Stimulated activated CD8-positive, alpha-beta memory T cell treated with anti-CD3 and anti-CD28 coated beads, Interleukin-4, amount 100 ng/mL, for 24 hours (primary cell): ENCODE measurements at places on chromosomes 16 and 17.

GRCh38 chr17:41190328-41190727 is 641 bp downstream of the KRTAP9-1 start:
- no peak for DNase-seq

DNA sequence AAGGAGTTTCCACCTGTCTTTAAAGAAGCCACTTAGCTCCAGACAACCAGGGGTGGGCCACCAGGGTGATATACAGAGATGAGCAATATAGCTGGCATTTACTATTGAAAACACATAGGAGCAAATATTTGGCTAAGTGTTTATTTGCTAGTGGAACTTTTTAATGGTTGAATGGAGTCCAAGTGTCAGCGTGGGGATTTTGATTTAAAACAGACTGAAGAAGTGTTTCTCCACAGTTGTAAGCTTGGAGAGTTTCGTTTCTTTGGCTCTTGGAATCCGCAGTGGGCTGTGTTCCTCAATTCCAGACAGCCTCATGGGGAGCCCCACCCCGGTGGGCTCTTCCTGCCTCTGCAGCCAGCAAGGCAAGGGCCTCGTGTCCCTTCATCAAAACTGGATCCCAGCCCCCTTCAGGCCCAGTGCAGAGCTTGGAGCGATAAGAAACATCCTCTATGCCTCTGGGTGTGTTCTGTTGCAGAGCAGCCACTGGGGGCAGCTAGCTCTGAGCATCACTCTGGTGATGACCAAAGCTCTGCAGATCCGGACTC is 36.1 kb downstream of the NOG start:
- DNase-seq = no peak

GRCh38 chr16:119295-119694 is 19.2 kb downstream of the NPRL3 start:
- DNase-seq = no peak

- DNase-seq = peak; percentile 1
These were observed 94.5 kb downstream of the PCTP start for GRCh38 chr17:55845385-55845784.

GRCh38 chr17:77304746-77305473 is 164.1 kb downstream of the SEC14L1 start:
- DNase-seq = no peak

GRCh38 chr17:82238472-82239201 is 9.8 kb downstream of the SLC16A3 start:
- peak; percentile 46 for DNase-seq

GRCh38 chr17:79043191-79043930 is 19.4 kb downstream of the C1QTNF1 start:
- no peak for DNase-seq

GRCh38 chr17:44312396-44313104 is 4.1 kb downstream of the RUNDC3A start:
- DNase-seq = no peak

DNA sequence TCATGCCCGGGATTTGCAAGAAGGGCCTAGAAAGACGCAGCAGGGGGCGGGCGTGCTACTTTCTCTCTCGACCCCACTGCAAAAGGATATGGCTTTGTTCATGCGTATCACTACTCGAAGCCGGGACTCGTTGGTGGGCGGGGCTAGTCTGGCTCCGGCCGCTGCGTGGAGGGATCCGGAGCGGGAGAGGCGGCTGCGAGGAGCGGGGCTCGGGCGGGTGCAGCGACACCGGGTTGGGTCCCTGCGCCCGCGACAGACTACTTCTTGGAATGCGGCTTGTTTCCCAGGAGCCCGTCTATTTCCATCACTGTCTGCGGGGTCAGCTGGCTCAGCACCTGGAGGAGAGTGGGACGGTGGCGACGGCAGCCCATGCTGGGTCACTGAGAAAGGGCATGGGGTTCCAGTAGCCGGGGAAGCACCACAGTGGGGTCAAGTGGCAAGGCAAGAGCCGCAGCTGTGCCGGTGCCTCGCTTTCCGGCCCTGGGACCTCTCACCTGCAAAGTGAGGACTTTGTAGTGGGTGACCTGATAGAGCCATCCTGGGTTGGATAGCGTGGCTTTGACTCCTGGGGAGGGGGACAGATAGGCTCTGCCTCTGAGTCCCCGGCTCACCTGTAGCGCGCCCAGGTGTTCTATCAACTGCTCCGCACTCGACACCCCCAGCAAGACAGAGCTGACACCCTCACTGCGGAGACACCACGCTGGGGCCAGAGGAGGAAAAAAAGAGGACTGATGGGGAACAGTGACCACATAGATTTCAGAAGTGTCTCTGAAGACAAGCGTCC is 6.6 kb downstream of the KCNAB3 start:
- DNase-seq = peak; percentile 71

- peak; percentile 34 for DNase-seq
These were observed 2.2 kb upstream of the CHD3 start for GRCh38 chr17:7886227-7887037.

DNA sequence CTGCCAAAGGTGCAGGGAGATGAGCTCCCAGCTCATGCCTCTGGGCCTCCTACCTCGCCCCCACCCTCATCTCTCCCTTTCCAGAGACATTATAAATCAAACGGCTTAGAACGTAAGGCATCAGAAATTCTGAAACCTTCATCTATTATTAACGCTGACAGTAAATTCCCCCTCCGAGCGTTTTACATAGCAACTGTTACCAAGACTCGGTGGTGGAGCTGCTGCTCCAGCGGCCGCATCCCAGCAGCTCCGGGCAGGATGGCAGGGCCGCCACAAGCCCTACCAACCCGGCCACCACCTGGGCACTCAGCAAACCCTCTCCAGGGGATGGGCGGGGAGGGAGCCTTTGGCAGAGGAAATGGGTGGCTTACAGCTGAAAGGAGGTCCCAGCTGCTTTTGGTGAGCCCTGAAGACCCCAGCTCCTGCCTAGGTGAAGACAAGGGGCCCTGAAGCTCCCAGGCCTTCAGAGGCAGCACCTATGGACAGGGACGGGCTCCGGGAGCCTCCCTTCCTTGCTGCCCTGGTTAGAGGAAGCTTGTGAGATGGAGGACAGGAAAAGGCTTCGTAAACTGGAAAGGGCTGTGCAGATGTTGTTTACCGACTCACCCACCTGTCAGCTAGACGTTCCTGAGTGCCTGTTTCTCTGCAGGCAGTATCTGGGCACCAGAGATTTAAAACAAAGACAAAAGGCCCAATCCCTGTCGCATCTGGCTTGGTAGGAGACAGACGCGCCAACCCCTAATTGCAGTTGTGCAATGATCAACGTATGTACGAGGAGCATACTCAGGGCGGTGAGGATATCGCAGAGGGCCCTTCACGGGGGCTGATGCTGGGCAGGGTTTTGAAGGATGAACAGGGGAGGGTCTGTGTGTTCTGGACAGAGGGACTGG is 76.9 kb downstream of the RAI1 start:
- no peak for DNase-seq

DNA sequence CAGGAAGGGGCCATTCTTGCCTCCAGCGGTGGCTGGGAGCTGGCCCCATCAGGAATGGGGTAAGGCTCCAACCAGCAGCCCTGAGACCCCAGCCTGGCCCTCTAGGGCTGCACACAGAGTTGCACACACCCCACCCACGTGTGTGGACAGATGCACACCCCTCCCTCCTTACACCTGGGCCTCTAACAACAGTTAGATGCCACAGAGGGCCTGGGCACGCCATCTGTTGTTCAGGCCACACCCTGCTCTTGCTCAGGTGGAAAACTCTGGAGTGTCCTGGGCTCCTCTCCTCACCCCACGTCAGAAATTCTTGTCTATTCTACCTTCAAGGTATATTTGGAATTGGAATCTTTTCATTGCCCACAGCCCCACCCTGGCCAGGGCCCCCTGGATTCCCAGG is 13.3 kb upstream of the RAI1 start:
- DNase-seq = no peak

GRCh38 chr17:79619636-79620206 is 8.9 kb upstream of the RBFOX3 start:
- no peak for DNase-seq

DNA sequence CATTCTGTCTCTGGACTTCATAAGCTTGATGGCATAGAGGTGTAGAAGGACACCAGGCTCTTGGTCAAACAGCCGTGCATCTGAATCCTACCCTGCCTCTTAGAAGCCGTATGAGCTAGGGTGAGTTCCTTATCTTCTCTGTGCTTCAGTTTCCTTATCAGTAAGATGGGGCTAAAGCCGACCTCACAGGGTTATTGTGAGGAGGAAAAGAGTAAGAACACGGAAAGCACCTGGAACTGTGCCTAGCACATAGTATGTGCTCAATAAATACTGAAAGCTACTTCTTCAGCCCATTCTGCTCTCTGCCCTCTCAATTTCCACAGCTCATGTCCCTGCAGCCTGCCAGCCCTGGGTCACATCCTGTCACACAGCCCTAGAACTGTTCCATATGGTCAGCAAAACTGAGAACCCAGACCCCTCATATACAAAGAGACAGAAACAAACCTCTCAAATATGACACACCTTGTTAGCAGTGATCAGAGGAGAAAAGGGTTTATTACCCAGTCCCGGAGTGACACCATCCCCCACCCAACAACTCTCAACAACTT is 17.0 kb upstream of the UBTF start:
- DNase-seq = no peak

GRCh38 chr16:683396-684070 is 601 bp downstream of the JMJD8 start:
- DNase-seq = no peak

GRCh38 chr17:64020056-64020766 is at the start of gene ICAM2:
ICAM2 (minus strand) TSS chr17:64020633; CDS start chr17:64006691, 13,942 bp downstream.
- DNase-seq = peak; percentile 80

- DNase-seq = no peak
These were observed 2.4 kb downstream of the VEZF1 start for GRCh38 chr17:57985675-57985974.

- no peak for DNase-seq
These were observed 259.6 kb downstream of the ZFHX3 start for GRCh38 chr16:72788269-72788809.

DNA sequence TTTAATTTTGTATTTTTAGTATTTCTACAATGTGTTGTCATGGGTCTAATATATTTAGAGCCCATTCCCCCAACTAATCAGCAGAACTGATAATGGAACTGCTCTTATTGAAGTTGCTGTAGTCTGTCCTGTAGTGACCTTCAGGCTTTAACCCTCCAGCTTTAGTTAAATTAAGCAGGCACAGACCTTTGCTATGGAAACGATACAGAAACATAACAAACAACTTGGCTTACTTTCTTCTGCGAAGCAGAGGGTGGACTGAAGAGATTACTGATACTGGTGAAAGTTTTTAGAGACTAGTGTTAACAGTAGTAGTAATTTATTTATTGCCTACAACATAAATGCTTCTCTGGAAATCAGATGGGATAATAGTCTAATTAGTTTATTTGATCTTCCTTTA is 61.4 kb downstream of the NFATC3 start:
- no peak for DNase-seq

- no peak for DNase-seq
These were observed 112.0 kb upstream of the SMURF2 start for GRCh38 chr17:64773836-64774761.
